ENCODE measurements at places on chromosomes 1 and 21.

GRCh38 chr1:7298749-7299151 is 472.3 kb upstream of the VAMP3 start:
- no peak for DNase-seq

- DNase-seq, result no peak
These were observed 586.3 kb downstream of the PLA2G4A start for GRCh38 chr1:187415065-187415464.

GRCh38 chr1:97159342-97159741 is 437.8 kb downstream of the PTBP2 start:
- DNase-seq, result no peak

GRCh38 chr1:239977416-239977815 is 114.3 kb upstream of the FMN2 start:
- DNase-seq, result no peak

DNA sequence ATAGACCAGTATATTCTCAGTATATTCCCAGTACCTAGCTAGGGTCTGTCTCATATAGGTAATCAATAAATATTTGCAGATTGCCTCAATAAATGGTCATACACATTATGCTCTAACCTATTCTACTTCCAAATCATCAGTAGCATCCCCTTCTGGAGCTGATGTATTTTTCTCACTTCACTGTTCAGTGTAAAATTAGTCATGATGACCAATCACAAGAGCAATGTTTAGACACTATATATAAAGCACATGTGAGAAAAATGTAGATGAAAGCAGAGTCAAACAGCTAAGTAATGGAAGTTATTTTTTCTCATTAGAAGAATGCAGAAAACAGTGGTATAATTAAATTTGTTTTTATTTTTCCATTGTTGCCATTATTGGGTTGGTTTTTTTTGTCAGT is 34.7 kb downstream of the EPRS1 start:
- no peak for DNase-seq

GRCh38 chr1:188295157-188295556 is 1466.4 kb downstream of the PLA2G4A start:
- DNase-seq, result no peak

DNA sequence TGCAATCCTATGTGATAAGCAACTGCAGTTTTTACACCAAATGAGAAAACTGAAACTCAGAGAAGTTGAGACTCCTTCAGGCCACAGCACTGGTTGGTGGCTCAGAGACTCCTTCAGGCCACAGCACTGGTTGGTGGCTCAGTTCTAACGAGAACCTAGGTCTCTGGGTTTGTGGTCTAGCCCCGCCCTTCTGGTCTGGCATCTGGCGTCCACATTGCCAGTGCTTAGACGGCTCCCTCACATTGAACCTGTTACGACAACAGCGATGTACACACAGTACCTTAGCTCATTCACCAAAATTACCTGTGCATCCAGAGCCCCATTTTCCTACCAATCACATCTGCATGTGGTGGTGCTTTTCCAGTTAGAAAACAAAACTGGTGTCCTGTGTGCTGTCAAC is 66.1 kb downstream of the NID1 start:
- no peak for DNase-seq

- no peak for DNase-seq
These were observed 50.5 kb upstream of the GFI1 start for GRCh38 chr1:92536980-92537884.

GRCh38 chr21:16005996-16006395 is 276.2 kb downstream of the USP25 start:
- DNase-seq, result no peak

DNA sequence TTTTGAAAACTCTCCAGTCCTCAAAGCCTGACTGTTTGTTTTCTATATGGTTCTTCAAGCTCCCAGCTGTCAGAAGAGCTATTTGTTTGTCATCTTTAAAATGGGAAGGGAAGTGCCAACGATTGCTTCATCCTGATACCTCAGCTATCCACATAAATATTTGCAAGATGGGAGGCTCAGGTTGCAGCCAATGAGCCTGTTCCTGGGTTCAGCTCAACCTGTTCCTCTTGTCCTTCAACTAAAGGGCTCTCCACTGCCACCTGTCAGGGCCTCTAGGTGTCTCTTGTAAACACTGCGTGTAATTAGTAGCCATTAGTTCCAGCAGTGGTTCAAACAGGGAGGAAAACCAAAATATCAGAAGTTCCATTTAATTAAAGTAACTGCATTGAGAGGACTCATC is 445.1 kb downstream of the AJAP1 start:
- no peak for DNase-seq

DNA sequence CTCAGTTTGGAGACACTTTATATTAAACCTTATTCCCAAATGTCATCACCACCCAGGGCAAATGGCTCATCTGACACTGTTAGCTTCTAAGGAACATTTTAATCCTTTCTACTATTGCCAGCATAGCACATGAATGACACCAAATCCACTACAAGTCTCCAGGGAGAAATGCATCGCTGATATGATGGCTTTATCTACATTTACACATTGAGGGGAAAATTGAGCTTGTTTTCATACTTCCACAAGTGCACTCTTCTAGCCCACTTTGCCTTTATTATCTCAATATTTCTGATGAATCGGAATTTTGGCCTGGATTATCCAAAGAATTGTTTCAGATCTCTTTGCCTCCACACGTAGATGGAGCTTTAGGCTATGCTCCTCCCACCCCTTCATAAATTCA is 75.4 kb downstream of the RUNX1 start:
- no peak for DNase-seq

DNA sequence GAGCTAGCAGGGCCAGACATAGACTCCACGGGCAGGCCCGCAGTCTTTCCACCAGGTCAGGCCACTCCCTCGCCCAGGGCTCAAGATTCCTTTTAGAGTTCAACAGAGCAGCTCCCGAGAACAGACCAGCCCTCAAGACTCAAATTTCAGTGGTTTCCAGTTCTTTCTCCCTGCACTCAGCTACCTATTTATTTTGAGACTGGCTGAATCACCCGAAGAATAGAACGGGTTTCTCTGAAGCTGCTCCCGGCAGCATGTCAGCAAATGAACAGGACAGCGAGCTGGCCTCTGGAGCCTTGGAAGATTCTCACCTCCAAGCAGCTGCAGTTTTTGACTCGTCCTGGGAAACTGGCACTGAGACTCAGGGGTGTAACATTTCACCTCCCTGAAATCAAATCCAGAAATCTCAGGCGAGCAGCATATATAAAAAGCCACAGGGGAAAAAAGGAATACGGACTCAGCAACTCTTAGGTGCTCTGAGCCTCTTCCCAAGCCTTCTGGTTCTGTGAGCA is 177.9 kb downstream of the CLIC6 start:
- DNase-seq, result no peak

- DNase-seq, result no peak
These were observed 148.8 kb upstream of the CAMK1G start for GRCh38 chr1:209434631-209435217.

DNA sequence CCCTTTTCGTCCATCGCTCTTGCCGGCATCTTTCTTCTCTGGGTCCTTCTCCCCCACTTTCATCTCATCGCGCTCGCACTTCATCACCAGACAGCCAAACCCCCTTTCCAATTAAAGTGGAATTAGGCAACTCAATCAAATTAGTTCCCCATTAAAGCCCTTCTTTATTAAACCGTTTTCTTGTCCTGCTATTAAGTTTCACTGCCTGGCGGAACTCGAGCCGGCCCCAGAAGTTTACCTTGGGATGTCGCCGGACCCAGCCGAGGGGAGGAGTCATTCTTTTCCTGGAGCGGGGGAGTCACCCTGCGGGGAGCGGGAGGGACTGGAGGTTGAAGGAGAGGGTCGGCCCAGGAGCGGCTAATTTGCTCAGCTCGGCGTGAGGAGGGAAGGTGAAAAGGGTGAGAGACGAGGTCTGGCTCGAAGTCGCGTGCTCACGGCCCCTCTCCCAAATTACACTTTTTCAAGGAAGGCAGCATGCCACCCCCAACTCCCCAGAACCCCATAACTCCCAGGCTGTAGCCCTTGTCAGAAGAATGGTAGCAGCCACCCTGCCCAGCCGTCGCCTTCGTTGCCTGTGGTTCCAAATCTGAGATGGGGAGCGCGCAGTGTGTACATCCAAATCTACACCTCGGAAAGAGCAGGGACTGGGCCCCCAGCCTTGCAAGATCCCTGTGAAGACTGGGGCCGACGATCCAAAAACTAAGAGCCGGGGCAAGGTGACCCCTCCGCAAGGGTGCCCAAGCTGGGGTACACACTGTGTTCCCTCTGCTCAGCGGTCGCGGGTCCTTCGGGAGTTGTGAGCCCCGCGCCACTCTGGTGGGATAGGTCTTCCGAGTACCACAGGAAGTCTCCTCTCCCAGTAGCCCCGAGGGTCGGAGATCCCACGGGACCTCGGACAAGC is 6.4 kb downstream of the DMRTA2 start:
- DNase-seq, result no peak

GRCh38 chr1:31580513-31580870 is 4.2 kb downstream of the TINAGL1 start:
- DNase-seq, result no peak

DNA sequence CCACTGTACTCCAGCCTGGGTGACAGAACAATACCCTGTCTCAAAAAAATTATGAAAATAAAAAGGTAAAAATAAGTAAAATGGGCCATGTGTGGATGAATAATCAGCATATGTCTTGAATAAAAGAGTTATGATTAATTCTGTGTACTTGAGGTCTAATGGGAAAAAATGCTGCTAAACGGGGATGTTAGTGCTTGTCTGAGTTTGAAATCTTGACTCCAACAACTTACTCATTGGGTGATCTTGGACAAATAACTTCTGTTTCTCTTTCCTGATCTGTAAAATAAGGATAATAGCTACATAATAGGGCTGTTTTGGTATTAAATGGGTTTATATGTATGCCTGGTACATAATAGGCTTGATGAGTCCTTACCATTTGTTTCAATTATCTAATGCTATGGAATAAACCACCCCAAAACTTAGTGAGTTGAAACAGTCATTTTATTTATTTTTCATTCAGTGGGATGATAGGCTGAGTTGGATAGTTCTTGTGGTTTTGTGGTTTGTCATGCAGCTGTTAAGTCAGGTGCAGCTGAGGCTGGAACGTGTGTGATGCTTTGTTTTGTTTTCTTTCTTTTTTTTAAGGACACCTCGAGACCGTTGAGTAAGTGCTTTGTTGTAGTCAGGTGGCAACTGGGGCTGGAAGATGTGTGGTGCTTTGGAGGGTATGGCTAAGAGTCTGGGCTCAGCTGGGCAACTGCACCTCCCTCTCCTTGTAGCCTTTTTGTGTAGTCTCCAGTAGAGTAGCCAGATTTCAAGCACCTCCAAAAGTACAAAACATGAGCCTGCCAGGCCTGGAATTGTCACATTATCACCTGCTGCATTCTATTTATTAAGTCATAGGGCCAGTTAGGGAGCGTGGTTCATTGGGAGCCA is 4.9 kb downstream of the MDM4 start:
- DNase-seq, result no peak

DNA sequence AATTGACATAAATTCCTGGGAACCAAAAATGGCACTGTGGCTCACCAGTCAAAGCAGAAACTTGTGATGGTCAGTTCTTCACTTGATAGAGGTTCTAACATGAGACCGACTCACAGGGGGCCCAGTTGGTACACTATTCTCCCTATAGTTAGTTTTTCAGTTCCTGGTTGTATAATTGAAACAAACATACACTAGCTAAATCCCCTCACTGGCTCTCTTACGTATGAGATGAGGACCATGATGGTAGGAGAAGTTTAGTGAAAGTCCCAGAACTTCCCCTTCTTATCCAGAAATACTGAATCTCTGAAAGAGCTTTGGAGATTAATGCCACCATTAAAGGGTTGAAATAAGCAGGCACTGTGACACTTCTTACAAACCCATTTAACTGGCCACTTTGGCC is 2.8 kb upstream of the S100B start:
- DNase-seq, result no peak

GRCh38 chr1:11794446-11795237 is 11.1 kb downstream of the MTHFR start:
- no peak for DNase-seq

DNA sequence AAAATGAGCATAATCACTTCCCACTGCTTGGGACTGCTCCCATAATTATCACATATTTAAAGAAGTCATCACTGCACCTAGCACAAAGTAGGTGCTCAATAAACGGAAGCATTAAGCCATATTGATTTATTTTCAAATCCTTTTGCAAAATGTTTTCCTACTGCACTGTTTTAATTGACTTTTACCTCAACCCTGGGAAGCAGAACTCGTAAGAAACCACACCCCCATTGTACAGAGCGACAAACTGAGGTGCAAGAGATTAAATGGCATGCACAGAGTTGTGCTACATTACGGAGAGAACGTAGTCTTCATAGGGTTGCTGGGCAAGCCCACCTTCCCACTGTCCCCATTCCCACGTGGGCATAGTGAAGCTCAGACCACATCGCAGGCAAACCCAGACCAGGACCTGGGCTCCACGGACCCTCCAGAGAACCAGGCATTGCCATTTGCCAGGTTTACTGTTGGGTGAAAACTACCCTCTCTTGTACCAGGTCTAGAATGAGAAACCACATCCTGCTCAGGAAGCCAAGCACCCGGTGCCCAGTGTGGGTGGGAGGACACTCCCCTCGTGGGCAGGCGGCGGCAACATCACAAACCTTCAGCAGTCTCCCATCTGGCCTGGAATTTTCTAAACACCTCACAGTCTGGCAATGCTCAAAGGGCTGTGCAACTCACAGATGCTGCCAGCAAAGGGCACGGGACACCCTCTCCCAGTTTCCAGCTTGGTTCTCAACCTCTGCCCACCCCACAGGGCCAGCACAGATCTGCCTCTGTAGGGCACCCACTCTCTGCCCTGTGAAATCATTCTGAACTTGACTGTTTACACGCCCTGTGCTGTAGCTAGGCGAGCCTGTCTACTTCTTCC is 8.2 kb downstream of the IFFO2 start:
- DNase-seq, result no peak

GRCh38 chr1:235342039-235342438 is 13.7 kb downstream of the GGPS1 start:
- no peak for DNase-seq

DNA sequence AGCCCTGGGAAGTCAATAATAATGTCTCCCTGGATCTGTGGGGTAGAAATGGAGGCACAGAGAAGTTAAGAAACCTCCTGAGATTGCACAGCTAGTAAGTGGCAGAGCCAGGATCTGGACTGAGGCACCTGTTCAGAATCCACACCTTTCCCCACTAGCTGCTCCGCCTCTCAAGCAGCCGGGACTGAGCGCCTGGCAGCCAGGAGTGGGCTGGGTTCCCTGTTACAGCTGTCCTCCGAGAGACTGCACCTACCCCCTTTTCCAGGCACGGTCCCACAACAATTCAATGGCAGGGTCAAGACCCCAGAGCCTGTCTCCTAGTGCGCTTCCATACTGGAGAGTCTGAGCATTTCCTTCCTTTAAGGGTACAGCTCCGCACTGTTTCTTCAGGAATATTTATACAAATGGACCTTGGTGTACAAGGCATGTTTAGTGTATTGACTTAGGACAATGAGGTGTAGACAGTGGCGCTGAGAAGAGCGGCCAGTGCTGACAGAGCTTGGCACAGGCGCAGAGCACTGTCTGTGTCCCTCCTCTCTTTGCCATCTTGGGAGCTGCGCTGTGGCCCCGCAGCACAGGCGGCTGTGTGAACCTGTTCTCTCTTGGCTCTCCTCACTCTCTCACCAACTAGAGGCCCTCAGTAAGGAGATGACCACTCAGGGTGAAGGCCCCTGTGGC is 24.4 kb downstream of the GRHL3 start:
- DNase-seq, result no peak

- DNase-seq, result no peak
These were observed 61.9 kb downstream of the TIAM1 start for GRCh38 chr21:31282095-31282709.

GRCh38 chr1:36557041-36558000 is 74.6 kb upstream of the CSF3R start:
- no peak for DNase-seq

GRCh38 chr1:52601991-52602855 is at the start of gene GPX7:
Gene GPX7 (plus strand): TSS chr1:52602371. CDS start chr1:52602410, 39 bp downstream.
- peak; percentile 48 for DNase-seq

- no peak for DNase-seq
These were observed 30.2 kb upstream of the DDX59 start for GRCh38 chr1:200699871-200700270.

Measured in Ammon's horn (tissue), 1 donor.